ENCODE measurements at places on chromosomes 11 and 22.

GRCh38 chr22:43516386-43516785, 104.6 kb downstream of the MPPED1 start:
- DNase-seq = no peak

GRCh38 chr22:19664406-19664805, 49.9 kb upstream of the SEPTIN5 start:
- no peak for DNase-seq

GRCh38 chr11:69079661-69080256, 31.0 kb downstream of the TPCN2 start:
- DNase-seq = no peak

GRCh38 chr11:110148775-110149744, 55.9 kb downstream of the ZC3H12C start:
- DNase-seq = no peak

GRCh38 chr11:122697636-122698167, 42.2 kb downstream of the UBASH3B start:
- peak; percentile 22 for DNase-seq

DNA sequence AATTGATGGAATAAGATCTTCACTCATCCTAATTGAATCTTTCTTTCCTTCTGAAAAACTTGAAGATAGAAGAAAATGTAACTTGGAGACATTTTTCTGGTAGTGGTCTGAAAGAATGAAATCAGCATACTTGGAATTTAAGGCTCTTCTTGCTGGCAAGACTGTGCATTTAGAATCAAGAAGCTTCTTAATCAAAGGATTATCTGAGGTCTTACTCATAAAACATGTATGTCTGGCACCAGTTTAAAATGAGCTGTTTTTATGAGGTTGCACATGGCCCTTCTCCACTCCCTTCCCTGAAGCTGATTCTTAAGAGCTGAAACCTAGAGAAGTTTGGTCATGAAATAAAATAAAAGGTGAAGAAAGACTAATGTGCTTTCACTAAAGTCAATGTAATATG, 77.3 kb downstream of the ARHGEF12 start:
- no peak for DNase-seq

DNA sequence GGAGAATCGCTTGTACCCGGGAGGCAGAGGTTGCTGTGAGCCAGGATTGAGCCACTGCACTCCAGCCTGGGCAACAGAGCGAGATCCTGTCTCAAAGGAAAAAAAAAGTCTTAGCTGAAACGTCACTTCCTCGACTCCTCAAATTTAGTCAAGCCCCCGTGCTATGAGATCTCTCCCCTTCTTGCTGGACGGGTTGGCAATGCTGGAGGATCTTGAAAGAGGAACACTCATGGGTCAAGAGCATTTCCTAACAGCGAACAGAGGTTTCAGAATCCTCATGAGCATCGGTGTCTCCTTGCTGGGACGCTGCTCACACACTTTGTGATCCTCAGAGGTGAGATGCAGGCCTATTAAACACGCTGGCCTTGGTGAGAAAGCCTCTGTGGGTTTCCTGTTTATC, 35.9 kb downstream of the APOL3 start:
- no peak for DNase-seq
